ENCODE measurements at places on chromosomes 16 and 17.

DNA sequence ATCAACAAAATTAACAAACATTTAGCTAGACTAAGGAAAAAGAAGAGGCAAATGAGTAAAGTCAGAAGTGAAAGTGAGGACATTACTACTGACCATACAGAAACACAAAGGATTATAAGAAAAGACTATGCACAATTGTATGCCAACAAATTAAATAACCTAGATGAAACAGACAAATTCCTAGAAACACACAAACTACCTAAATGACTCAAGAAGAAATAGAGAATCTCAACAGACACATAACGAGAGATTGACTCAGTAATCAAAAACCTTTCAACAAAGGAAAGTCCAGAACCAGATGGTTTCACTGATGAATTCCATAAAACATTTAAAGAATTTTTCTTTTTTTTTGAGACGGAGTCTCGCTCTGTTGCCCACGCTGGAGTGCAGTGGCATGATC is 35.7 kb upstream of the MYLK3 start:
- no peak for DNase-seq

DNA sequence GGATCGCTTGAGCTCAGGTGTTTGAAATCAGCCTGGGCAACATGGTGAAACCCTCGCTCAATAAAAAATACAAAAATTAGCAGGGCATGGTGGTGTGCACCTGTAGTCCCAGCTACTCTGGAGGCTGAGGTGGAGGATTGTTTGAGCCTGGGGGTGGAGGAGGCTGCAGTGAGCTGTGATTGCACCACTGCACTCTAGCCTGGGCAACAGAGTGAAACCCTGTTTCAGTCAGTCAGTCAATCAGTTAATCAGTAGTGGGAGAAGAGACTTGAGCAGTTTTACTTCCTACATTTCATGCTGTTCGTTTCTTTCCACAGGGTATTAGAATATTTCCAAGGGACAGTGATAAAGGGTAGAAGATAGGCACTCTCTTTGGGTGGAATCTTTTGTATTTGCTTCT is 8.8 kb downstream of the MAP3K3 start:
- DNase-seq: no peak

- no peak for DNase-seq
These were observed 32.3 kb upstream of the GNA13 start for GRCh38 chr17:65088621-65089360.

GRCh38 chr16:69921127-69921526 is 30.0 kb upstream of the CLEC18A start:
- DNase-seq: no peak

GRCh38 chr16:30775392-30776188 is 11.4 kb downstream of the ZNF629 start:
- no peak for DNase-seq

- no peak for DNase-seq
These were observed 11.0 kb downstream of the CYB561 start for GRCh38 chr17:63434951-63435571.

GRCh38 chr17:72077326-72077960 is 43.4 kb upstream of the SOX9 start:
- DNase-seq: no peak

- DNase-seq: no peak
These were observed 56.5 kb upstream of the ZNF750 start for GRCh38 chr17:82896071-82897000.

GRCh38 chr17:56891751-56892150 is 22.1 kb downstream of the TRIM25 start:
- no peak for DNase-seq

- DNase-seq: no peak
These were observed 86.8 kb downstream of the CDYL2 start for GRCh38 chr16:80717611-80718010.

DNA sequence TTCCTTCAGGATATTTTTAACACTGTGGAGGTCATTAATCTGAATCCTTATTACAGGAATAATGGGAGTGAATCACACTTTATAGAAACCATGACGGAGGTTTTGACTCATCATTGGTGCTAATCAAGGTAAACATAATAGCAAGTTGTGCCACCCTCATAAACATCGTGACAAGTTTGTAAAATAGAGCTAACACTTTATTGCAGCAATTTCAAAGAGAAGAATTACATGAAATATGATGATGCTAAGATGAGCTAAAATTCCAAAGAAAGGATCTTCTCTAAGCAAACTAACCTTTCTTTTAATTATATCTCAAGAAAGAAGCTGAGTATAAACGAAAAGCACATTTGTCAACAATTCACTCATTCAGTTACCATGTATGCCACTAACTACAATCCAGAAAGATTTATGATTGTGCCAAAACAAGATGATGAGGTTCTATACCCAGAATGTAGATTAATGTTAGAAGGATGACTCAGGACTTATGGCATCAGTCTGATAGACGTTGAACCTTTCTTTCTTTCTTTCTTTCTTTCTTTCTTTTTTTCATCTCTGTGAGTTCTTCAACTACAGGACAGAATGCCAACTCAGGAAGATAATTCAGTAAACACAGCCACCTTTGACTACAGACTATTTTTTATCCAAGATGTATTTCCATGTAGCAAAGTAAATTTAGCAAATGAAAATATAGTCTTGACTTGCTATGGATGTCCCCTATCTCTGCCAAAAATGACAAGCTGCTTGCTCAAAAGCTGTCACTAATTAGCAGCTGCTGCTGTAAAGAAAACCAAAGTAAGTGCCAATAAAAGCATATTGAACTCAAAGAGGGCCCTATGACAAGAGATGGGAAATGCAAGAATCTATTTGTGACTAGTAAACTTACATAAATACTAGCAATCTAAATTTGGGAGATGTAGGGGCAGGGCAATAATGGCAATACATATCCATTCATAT is 23.3 kb downstream of the STAT5B start:
- no peak for DNase-seq

- DNase-seq: no peak
These were observed 17.4 kb upstream of the ZC3H18 start for GRCh38 chr16:88552815-88553214.

- no peak for DNase-seq
These were observed 47.4 kb downstream of the CYB561 start for GRCh38 chr17:63398680-63399079.

DNA sequence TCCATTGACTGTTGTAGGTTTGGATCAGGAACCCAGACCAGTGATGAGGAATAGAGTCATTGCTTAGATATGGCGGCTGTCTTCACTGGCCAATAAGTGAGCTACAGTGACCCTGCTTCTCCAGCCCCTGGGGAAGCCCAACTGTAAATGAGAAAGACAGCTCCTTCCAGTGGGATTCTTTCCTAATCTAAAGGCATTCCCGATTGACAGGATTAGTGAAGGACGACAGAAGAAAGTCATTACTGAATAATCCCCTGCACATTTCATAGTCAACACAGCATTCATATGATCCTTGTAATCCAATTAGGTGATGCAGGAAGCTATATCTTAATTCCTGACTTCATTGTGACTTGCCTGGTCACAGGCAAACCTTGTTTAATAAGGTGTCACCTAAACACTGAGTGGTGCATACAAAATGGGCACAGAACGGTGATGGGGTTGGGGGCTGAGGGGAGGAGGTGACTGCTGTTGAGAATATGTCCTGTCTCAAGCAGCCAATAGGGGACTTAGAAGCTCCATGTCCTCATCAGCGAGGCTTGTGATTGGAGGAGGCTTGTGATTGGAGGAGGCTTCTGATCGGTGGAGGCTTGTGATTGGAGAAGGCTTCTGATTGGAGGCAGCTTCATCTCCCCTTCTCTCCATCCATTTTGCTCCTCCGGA is 242.6 kb downstream of the XYLT1 start:
- DNase-seq: no peak

GRCh38 chr17:61478026-61478789 is 26.0 kb downstream of the TBX4 start:
- DNase-seq: no peak

DNA sequence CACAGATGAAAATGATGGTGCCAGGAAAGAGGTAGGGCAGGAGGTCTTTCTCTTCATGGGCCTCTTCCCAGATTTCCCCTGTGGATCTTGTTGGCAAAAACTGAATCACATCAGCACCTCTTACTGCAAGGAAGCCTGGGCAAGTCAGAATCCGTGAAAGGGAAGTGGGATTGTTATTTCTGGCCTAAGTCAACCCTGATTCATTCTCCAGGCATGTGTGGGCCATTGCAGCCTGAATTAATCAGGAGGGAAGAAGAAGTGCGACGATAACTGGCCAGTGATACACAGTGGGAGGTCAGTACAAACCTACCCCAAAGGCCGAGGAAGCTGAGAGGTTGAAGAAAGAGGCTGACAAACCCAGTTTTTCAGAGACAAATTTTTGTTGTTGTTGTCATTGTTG is 17.9 kb upstream of the NSMCE1 start:
- DNase-seq: no peak

- DNase-seq: no peak
These were observed 469.5 kb upstream of the RBFOX1 start for GRCh38 chr16:6863135-6863534.

DNA sequence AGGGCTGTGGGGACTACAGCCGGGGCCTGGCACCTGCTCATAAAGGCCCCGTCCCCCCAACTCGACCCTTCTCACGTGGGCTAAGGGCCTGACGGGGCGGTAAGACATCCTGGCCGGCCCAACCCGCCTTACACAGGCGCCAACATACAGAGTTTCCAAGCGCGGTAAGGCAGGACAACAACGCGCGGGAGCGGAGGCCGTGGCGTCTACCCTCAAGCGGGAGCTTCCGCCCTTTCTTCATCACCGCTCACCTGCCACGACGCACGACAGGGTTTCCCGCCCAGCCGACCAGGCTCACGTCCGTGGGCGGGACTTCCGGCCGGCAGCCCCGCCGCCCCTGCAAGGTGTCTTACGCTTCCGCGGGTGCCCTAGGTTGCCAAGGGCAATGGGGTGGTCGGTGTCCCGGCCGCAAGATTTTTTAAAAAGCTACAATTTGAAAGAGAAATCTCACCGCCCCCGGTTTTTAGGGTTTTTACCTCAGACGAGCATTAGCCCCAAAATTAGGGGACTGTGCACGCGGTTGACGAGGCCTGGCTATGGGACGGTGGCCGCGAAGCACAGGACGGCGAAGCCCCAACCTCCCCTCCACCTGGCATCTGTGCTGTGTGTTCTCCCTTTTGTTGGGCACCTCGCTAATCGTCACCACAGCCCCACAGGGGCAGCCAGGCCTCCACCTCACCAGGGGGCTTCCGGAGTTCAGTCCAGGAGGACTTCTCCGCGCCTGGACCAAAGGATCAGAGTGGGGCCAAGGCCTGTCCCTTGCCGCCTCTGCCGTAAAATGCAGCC is at the start of gene TERB1:
TSS of gene TERB1 (minus strand) at position 265 of the 786 bp plus-strand sequence. CDS start 4,786 bp downstream, outside the sequence.
- no peak for DNase-seq

DNA sequence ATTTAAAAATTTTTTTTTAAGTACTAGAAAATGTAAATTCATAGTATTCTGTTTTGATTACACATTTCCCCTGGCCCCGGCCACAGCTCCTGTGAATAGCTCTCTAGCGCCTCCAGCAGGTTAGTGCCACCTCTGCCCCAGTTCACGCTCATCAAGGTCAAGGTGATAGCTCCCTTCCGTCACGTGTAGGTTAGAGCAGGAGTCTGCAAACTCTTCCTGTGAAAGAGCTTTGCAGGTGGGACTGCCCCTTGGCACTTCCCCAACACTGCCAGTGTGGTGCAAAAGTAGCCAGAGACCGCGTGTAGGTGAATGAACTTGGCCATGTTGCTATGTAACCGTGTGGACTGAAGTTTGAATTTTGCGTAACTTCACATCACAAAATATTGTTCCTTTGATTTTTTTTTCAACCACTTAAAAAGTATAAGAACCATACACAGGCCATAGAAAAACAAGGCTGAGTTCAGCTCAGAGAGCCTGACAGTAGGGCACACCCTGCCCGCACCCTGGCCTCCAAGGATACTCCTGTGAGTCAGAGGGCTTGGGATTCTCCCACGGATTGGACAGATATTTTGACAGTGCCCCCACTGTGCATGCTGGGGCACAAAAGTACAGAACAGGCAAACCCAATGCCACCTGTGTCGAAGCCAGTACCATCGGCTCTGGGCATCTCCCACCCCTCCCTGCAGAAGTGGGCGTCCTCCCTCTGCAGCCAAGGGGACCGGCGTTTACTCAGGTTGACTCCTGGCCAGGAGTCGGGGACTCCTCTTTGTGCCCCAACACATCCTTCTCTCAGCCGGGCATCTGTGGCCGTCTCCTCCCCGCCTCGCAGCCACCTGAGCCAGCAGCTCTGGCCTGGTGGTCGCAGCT is 92.0 kb upstream of the CHMP6 start:
- peak; percentile 64 for DNase-seq

GRCh38 chr16:528111-529011 is 849 bp downstream of the CAPN15 start:
- no peak for DNase-seq

DNA sequence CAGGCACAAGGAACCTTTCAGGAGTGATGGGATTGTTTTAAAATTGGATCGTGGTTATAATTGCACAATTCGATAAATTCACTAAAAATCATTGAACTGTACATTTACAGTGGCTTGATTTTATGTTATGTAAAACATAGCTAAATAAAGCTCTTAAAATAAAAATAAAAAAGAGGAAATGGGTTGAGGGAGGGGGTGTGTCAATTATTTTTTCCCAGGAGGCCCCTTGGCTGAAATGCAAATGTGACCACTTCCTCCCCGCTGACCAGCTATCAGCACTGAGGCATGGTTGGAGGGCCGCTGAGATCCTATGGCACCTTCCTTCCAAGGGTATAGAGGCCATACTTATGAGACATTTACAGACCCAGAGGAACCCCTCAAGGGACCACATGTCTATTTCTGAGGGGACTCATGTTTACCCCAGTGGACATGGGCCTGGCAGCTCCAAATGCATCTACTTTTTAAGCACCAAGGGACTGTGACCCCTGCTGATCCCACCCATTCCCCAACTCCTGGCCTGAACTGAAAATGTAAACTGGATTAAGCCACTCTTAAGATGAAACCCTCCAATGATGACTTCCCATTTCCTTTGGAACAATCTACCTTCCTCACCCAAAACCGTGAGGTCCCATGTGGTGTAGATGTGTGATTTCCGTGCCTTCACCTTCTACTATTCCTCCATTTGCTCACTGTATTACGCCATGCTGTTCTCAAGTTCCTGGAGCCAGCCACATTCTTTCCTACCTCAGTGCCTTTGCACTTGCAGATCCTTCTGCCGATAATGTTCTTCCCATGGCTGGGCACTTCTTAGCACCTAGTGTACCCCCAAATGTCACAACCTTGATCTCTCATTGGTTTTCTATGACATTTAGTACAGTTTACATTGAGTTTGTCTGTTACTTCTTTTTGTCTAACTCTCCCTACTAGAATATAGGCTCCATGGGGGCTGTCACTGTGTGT is 2.8 kb upstream of the IL21R start:
- no peak for DNase-seq

GRCh38 chr17:69967910-69968411 is 107.1 kb upstream of the KCNJ16 start:
- DNase-seq: no peak

DNA sequence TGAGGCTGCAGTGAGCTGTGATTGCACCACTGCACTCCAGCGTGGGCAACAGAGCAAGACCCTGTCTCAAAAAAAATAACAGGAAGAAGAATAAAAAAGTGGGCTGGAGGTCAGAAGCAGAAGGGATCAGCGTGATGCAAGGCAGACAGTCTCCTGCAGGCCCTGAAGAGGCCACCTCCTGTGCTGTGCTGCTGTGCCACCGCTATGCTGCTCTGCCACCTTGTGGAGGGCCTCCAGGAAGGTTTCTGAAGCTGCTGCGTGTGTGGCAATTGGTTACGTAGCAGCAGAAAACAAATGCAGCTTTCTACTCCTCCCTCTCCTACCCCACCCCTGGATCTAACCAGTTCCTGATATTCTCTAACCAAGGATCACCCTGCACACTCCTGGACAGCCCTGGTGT is 815.5 kb downstream of the KCNJ18 start:
- no peak for DNase-seq

GRCh38 chr16:9340526-9341256 is 249.2 kb downstream of the HAPSTR1 start:
- no peak for DNase-seq
